WTC11 (cell line): ENCODE measurements at places on chromosomes 2 and 18.

- DNase-seq, result no peak
Measured at GRCh38 chr2:205689820-205690219, 7.5 kb downstream of the NRP2 start.

- DNase-seq, result no peak
Measured at GRCh38 chr2:97739020-97739892, 25.9 kb downstream of the ZAP70 start.

- DNase-seq, result no peak
Measured at GRCh38 chr2:207928079-207928478, 97.2 kb downstream of the PLEKHM3 start.

DNA sequence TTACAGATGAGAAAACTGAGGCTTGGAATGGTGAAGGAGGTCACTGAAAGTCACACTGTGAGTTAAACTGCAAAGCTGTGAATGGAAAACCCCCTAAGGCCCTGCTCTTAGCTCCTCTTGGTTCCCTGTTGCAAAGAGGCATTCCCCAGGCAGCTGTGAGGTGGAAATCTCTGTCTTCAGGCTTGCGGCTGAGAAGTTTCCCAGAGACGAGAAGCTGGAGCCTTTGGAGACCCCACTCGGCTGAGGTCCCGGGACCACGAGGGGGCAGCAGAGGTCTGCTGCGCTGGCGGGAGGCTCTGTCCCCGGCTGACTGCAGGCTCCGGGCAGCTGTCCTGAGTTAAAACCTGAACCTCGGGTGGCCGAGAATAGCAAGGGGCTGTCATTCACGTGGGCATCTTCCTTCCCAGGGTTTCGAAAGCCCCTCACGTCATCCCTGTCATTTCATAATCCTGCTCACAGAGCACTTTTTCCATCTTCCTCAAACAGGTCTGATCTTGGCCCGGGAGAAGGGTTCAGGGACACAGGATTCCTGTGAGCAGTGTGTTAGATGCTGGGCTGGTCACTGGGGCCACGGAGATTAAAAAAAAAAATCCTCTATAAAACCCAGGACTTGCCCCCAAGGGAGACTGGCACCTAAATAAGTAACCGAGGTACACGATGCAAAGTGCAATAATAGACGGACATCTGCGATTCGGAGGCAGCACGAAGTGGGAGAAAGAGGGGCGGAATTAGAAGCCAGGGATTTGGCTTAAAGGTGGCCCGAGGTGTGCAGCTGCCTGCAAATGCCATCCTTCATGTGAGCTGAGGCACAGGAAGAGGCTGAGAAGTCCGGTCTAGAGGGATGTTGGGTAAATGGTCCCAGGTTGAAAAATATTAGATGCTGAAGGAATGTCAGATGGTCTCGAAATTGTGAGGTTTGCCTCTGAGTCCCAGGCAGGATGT lies 24.6 kb upstream of the ATOH8 start:
- peak; percentile 92 for DNase-seq

DNA sequence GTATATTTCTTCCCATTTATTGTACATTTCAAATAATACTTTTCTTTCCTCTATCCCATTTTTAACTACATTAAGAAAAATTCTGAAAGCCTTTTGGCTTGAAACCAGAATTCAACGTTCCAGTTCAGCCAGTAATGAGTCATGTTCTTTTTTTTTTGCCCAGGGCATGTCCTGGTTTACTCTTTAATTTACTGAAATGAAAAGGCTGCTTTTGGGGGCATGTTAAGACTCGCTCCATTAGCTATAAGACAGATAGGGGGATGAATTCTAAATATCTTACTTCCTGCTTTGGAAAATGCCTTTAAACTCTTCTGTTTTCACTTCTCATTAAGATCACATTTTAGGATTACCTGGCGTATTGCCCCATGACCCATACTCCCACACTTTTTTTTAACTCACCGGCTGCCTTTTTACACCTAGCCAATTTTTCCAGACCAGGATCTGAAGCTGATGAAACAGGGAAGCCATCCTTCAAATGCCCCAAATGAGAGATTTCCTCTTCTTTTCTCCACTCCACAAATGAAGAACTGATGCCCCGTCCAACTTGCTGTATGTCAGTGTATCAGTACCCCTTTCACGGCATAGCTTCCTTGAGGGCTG lies 585 bp downstream of the ABCA12 start:
- no peak for DNase-seq

DNA sequence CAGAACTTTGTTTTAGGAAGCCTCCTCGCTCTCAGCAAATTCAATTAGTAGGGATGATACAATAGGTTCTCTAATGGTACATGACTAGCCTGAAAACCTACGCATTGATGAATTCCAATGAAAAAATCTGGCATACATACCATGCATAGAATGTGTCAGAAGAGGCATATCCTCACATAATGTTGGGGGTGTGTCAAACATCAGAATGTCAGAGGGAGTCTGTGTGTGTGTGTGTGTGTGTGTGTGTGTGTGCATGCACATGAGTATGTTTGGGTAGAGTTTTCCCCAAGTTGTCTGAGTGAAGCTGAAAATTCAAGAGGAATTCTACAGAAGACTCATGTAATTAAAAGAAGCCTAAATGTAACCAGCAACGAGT lies 78.5 kb downstream of the FIGN start:
- DNase-seq, result no peak

GRCh38 chr18:28208268-28208667 lies 31.3 kb upstream of the CDH2 start:
- DNase-seq, result no peak

GRCh38 chr18:9281780-9282179 lies 52.8 kb upstream of the TWSG1 start:
- no peak for DNase-seq

GRCh38 chr18:29087616-29088246 lies 910.8 kb upstream of the CDH2 start:
- no peak for DNase-seq

- DNase-seq, result no peak
Measured at GRCh38 chr2:207091928-207092327, 73.8 kb downstream of the KLF7 start.

DNA sequence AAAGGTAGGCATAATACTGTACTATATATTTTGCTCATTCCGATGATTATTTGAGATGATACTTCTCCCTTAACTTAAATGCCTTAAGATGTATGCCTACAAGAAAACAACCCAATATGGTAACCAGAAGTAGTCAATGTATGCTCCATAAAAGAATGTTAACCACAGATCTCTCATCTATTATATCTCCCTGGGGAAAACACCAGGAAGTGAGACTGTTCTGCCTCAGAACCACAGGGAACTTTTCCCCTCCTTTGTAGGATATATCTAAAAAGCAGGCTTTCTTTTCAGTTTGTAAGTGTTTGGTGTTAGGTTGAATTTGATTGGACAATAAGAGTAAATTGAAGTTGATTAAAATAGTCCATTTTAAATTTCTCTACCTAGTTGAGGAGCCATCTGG lies 1160.5 kb upstream of the NXPH2 start:
- DNase-seq, result no peak

GRCh38 chr2:43157506-43158246 lies 68.7 kb downstream of the ZFP36L2 start:
- DNase-seq, result no peak

- no peak for DNase-seq
Measured at GRCh38 chr2:191195021-191195420, 44.2 kb upstream of the STAT4 start.

GRCh38 chr2:150587547-150588505 lies 100.4 kb upstream of the RND3 start:
- DNase-seq, result no peak

GRCh38 chr2:97994476-97994875 lies 1.3 kb downstream of the TMEM131 start:
- DNase-seq, result no peak

DNA sequence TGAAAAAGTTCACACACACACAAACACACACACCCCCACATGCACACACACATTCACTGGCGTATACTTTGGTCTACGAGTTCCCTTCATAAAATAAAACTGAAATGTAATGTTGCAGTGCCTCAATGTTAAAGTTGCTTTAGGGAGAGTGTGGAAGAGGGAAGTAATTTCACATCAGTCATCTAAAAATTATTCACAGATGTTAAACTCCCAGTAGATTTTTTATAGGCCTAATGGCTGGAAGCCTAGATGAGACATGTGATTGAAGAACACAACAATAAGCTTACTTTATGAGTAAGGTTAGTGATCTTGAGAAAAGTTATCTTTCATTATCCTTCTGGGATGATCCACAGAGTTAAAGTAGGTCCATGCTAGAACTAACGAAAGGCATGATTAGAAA lies 506.7 kb upstream of the CNTNAP5 start:
- DNase-seq, result no peak

DNA sequence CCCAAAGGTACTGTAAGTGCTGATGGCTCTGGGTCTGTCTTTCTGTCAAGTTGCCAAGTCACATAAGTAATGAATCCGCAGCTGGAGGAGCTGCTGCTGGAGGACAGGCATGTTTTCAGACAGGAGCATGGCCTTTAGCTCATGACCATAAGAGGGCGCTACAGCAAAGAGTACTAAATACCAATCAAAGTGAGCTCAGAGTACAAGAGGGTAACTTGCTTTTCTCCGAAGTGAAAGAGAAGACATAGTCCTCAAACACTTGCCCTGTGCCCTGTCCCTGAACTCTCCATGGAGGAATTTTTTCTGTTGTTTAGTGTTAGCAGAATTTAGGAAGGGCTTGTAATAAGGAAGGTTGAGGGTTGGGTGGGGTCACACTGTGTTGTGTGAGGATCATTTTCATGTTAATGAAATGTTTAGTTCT lies 58.0 kb upstream of the EML6 start:
- DNase-seq, result peak; percentile 65

DNA sequence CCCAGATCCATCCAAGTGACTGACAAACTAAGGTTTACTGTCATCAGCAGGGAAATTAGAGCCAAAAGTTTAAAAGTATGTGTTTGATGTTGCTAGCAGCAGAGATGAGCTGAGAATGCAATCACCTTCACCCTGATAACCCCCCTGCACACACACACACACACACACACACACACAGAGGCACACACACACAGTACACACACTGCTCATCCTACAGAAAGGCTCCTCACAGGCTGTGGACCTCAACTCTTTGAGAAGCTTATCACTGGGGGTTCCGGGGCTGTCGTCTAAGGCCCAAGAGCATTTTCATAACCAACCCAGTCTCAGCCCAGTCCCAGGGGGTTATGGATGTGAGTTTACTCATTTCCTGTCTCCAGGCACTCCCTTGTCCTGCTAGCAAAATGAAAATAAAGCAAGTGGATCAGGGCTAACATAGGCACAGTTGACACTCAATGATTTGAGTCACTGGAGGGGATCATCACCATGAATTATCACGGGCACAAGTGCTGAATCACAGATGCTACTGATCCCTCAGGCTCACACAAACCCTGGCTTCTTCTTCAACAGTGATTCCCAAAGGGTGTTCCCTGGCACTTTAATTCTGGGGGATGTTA lies 76.6 kb downstream of the ALK start:
- no peak for DNase-seq

GRCh38 chr18:59954755-59955156 lies 55.0 kb downstream of the PMAIP1 start:
- DNase-seq, result no peak

GRCh38 chr18:21656402-21656801 lies 44.3 kb downstream of the SNRPD1 start:
- no peak for DNase-seq

- DNase-seq, result no peak
Measured at GRCh38 chr2:231182513-231182899, 15.9 kb upstream of the ARMC9 start.

GRCh38 chr2:26618611-26619010 lies 22.6 kb downstream of the CIB4 start:
- no peak for DNase-seq

DNA sequence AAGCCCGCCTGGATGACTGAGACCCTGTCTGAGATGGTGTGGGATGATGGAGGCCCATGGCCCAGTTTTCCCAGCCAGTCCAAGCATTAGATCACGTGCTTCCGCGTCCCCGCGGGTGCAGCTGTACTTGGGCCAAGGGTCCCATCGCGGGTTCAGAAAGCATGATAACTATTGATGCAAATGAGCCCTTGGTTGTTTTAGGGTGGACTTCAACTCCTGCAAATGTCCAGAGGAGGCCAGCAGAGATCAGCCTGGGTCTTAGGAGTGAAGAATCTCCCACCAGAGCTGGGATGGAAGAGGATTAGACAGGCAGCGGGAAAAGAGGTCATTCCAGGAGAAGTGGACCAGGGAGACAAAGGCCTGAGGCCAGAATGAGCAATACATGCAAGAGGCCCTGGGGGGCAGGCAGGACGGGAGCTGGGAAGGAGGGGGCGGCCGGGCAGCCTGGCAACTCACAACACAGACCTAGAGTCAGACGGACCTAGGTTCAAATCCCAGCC lies 89.9 kb upstream of the TMEM247 start:
- no peak for DNase-seq

DNA sequence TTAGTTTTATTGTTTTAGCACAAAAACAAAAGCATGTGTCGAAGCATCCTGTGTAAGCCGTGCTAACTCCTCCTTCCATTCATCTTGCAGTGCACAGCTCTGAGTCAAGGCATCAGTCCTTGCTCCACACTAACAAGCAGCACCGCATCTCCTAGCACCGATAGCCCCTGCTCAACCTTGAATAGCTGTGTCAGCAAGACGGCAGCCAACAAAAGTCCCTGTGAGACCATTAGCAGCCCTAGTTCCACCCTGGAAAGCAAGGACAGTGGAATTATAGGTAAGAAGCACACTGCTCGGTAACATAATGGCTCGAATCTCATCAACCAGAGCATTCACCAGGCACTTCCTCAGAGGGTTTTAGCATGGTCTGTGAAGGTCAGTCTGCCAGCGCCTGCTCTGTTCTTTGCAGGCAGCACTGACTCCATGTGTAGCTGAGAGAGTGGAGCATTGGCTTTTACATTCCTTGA lies 136.2 kb downstream of the WDSUB1 start:
- DNase-seq, result no peak

GRCh38 chr2:207632575-207633493 lies 7.6 kb upstream of the METTL21A start:
- DNase-seq, result no peak

DNA sequence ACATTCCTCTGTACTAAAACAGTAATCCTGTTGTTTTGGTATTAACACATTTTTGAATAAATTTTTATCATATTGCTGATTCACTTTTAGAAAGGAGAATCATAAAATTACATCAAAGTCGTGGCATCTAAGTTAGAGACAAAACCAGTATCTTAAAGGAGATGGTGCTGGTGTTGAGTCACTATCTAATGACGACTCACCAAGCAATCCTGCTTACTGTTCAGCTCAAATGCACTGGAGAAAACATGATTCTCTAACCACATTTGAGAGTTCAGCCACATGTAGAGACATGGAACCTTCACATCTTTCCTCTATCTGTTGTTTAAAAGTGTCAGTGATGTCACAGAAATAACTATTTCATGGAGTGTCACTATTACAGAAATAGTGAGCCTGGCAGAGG lies 473.8 kb downstream of the TGIF1 start:
- DNase-seq, result no peak

GRCh38 chr2:112604952-112605351 lies 20.5 kb downstream of the CHCHD5 start:
- no peak for DNase-seq

DNA sequence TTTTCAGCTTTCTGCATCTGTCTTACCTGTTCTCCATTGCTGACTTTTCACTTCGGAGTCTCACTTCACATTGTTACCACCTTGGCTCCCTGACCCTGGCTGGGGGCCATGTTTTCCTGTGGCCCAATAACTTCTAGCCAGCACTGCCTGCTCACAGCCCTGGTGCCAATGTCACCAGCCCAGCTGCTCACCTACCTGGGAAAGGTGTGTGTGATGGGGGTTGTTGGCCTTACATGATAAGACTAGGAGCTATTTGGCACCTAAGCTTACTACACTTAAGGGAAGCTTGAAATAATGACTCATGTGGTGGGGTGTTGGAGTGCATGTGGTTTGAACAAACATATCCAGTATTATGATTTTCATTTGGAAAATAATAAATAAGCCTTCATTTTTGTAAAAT lies 37.5 kb upstream of the PGAP1 start:
- DNase-seq, result no peak

GRCh38 chr2:196066291-196067087 lies 2.1 kb downstream of the DNAH7 start:
- no peak for DNase-seq
